ENCODE measurements at places on chromosomes 2 and 18.

GRCh38 chr18:59671551-59671950 is 25.7 kb downstream of the CCBE1 start:
- no peak for DNase-seq

DNA sequence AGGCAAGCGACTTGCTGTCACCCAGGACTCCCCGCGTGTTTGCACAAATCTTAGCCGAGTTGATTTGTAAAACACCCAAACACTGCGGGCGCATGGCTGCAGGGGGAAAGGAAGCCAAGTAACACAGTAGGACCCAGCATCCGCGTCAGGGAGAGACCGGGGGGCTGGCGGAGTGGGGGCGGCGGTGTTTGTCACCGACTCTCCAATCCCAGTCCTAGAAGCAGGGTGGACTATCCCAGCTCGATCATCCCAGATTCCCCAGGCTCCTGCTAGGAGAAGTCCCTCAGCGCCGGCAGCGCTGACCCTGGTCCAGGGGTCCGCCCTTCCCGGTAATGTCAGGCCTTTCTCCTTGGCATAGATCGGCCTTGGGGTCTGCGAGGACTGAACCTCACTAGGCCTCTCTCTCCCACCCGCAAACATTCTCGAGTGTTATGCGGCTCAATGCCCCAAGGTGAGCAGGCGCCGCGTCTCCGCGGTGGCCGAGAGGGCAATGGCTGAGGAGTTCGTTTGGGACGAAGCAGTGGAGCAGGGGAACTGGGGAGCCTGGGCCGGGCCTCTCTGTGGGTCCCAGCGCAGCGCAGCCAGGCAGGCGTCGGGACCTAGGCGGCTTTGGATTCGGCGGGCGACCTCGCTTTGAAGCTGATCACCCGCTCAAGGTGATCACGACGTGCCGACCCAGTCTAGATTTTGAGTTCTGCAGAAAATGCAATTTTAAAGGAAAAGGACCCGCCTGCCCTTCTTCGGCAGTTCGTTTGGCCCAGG is 1.5 kb upstream of the GDF7 start:
- DNase-seq: no peak

DNA sequence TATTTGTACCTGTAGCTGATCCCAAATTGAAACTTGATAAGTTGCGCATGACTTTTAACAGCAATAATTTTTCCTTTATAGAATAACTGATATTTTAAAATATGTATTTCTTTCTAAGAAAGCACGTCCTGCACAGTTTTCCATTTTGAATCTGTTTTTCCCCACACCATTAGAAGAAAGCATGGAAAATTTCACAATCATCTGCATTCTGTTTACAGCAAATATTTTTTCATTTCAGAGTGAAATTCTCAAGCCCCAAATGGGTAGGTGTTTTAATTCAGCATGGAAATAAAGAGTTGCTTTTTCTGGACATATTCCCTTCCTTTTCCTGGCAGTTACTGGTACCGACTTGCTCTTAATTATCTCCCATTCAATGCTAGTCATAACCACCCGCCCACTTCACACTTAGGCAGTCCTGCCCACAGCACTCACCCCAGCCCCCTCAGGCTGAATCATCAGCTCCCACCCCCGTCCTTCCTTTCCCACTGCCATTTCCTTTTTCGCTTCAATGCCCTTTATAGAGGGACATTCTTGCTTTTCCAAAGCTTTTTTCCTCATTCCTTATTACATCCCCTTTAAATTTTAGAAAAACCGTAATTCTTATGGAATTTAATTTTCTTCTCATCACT is 89.2 kb upstream of the GLS start:
- peak; percentile 48 for DNase-seq

DNA sequence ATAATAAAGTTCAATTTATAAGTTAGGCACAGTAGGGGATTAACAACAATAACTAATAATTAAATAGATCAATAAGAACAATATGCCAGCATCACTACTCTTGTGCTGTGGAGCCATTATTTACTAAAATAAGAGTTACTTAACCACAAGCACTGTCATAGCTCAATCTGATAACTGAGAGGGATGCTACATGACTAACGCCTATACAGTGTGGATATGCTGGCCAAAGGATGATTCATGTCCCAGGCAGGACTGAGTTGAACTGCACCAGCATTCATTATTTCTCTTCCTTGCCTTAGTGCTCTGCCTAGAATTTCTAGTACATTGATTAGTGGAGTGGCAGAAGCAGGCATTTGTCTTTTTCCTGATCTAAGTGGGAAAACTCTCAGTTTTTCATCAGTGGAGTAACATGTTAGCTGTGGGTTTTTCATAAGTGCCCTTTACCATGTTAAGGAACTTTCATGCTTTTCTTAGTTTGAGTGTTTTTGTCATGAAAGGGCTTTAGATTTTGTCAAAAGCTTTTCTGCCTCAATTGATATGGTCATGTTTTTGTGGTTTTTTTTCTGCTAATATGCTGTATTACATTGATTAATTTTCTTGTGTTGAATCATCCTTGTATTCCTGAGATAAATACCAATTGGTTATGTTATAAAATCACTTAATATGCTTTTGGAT is 21.7 kb downstream of the KIAA1328 start:
- peak; percentile 72 for DNase-seq

GRCh38 chr2:109105113-109105512 is 23.9 kb upstream of the SH3RF3 start:
- no peak for DNase-seq

GRCh38 chr2:157439824-157440186 is 4.1 kb downstream of the CYTIP start:
- DNase-seq: no peak

GRCh38 chr2:122955776-122956175 is 1069.3 kb upstream of the CNTNAP5 start:
- no peak for DNase-seq

- no peak for DNase-seq
These were observed 112.9 kb upstream of the ATP8B1 start for GRCh38 chr18:57915865-57916582.

GRCh38 chr2:28365158-28365557 is 27.5 kb upstream of the FOSL2 start:
- DNase-seq: no peak

DNA sequence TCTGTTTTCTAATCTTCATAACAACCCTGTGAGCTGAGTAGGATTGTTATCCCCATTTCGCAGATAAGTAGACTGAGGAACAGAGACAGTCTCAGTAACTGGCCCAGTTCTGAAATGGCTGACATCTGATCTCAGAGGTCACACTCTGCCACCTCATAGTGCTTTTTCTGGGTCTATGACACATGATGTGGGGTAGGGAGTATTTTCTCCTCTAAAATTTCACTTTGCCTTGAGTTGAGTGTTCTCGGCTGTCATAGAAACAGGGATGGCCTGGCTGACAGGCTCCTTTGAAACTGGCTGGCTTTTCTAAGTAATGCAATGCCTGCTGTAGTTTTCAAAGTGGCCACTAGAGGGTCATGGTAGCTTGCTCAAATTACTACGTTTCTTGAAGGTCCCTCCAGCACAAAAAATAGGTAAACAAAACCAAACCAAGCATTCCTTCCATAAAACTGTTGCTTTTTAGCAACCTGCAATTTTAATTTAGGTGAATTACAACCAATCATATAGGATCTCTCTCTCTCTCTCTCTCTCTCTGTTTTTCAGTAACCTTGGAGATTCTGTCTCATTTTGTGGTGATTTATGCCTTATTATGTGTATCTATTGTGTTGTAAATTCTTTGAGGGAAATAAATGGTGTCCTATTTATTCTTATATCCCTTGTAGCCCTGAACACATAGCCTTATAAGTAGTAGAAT is 84.2 kb upstream of the TTN start:
- DNase-seq: no peak

DNA sequence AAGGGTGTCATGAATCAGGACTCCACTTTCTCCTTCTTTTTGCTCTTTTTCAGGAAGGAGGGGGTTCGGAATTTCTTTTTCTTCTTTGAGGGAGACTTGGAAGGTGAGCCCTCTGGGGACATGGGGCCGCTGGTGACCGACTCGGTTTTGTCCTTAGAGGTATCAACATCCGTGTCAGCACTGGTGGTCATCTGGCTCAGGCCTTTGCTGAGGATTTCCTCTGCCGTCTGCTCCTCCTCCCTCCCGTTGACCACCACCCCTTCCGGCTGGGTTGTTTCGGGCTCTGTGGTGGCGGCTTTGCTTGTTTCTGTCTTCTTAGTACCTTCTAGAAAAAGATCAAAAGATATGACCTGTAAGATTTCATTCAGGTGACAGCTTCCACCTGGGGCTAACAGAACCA is 104.6 kb downstream of the ADD2 start:
- DNase-seq: no peak

GRCh38 chr2:192159208-192159607 is 35.5 kb downstream of the TMEFF2 start:
- DNase-seq: no peak

GRCh38 chr2:235194351-235194750 is 242.5 kb downstream of the SH3BP4 start:
- DNase-seq: no peak

DNA sequence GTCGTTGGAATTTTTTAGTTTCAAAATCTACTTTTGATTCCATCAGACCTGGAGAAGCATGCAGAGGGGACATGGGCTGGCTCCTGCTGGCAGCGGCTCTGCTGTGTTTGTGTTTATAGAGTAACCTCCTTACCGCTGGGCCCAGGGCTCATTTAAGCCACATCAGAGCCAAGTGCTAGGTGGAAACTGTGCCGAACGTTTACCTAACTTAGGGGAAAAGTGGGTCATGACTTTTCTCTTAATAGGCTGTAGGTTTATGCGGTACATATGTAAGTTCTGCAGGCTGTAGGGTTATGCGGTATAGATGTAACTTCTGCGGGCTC is 17.7 kb downstream of the CNDP2 start:
- DNase-seq: no peak

GRCh38 chr2:104976603-104977120 is 61.2 kb upstream of the MRPS9 start:
- no peak for DNase-seq

DNA sequence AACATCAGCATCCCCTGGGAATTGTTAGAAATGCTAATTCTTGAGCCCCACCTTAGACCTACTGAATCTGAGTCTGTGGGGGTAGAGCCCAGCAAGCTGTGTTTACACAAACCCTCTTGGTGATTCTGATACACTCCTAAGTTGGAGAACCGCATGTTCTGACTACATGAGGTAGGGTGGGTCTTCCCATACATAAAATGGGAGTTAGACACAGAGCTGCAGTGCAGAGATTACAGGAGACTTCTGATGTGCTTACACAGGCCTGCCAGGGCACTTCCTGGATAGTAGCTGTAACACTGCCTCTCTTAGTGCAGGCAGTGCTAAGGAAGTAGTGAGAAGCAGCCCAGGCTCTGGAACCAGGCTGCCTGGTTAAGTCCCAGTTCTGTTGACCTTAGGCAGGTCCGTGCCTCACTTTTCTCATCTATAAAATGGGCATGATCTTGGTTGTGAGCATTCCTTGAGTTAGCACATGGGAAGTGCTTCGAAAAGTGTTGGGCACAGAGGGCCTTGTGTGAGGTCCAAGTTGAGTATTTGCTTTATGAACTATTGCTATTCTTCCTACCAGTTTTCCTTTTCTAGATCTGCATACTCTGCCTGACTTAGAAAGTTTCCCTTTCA is 67.3 kb downstream of the GLI2 start:
- DNase-seq: no peak

GRCh38 chr2:221655300-221655699 is 83.2 kb upstream of the EPHA4 start:
- no peak for DNase-seq

GRCh38 chr2:97717613-97717995 is 4.2 kb downstream of the ZAP70 start:
- DNase-seq: no peak

- DNase-seq: no peak
These were observed 93.3 kb upstream of the SPRED2 start for GRCh38 chr2:65525616-65526231.

GRCh38 chr2:216588861-216589710 is 44.1 kb upstream of the IGFBP2 start:
- DNase-seq: no peak

- DNase-seq: peak; percentile 24
These were observed 9.1 kb downstream of the DNAH7 start for GRCh38 chr2:196059491-196059960.

GRCh38 chr18:36752929-36753865 is 75.6 kb downstream of the TPGS2 start:
- DNase-seq: no peak

GRCh38 chr2:186592137-186592875 is 2.5 kb downstream of the ITGAV start:
- no peak for DNase-seq

DNA sequence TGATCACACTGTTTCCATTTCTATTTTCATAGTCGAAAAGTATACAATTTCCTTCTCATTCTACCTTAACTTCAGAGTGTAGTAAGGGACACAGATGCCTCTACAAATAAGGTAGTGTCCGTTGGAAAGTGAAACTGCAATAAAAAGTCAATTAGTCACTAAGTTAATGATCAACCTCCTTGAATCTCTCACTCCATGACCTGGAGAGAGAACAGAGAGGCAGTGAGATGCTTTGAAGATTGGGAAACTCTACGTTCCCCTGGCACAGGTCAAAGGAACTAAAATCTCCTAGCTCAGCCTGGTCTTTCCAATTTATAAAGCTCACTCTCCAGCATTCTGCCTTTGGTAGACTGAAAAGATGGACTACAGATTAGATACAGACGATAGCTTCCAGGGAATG is 153.8 kb upstream of the ACAA2 start:
- peak; percentile 36 for DNase-seq

DNA sequence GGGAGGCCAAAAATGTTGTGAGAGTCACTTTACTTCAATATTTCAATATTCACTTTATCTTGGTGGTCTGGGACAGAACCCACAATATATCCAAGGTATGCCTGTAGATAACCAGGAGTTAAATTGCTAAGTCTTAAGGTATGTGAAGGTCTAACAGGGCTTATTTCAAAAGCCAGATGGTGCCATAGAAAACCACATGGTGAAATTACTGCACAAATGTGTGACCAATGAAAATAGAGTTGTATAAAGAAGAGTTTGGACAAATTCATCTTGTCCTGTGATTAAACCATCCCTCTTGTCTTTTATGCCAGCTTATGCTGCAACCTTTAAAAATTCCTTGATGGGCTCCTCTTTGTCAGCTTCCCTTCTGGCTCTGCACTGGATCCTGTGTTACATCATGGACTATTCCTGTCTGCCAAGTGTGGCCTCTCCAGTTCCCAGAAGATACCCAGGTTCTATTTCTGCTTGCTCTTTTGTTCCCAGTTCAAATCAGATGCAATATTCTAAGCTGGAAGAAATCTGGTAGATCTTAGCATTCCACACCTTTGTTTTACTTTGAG is 46.8 kb downstream of the ANTXR1 start:
- no peak for DNase-seq

DNA sequence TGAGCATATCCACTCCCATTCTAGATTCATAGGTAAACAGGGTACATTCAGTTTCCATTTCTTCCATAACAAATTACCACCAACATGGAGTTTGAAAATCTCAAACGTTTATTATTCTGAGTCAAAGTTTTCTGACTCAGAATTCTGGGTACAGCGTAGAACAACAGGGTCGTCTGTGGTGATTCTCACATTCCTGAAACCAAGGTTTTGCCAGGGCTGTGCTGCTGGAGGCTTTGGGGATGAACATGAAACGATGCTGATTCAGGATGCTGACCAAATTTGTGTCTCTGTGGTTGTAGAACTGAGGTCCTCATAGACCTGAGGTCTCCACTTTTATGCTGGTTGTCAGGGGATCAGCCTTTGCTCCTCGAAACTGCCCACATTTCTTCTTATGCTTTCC is 255.7 kb downstream of the DSEL start:
- no peak for DNase-seq

All from epithelial cell of prostate (primary cell).